ENCODE measurements at places on chromosomes 11 and 22. TPM values are rescaled to one million over a fixed set of nuclear protein-coding genes. Genes with fewer than 3 reads are reported as not detected.

DNA sequence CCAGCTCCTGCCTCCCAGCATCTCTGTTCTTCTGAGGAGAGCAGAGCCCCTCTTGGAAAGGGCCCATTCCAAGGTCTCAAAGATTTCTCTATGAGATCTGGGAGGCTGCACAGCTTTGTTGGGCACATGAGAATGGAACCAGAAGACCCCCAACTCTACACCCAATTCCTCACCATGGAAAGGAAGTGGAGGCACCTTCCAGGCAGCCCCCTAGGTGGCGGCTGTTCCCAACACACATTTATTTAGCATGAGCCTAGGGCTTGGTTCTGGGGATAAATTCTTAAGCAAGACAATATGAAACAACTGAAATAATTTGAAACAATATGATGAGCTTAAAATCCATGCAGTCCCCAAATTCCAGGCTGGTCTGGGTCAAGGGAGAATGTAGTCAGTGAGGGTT, 100.4 kb downstream of the TIMP3 start:
- no peak for DNase-seq

- no peak for DNase-seq
Measured at GRCh38 chr11:45275828-45276227, 10.3 kb downstream of the SYT13 start.

DNA sequence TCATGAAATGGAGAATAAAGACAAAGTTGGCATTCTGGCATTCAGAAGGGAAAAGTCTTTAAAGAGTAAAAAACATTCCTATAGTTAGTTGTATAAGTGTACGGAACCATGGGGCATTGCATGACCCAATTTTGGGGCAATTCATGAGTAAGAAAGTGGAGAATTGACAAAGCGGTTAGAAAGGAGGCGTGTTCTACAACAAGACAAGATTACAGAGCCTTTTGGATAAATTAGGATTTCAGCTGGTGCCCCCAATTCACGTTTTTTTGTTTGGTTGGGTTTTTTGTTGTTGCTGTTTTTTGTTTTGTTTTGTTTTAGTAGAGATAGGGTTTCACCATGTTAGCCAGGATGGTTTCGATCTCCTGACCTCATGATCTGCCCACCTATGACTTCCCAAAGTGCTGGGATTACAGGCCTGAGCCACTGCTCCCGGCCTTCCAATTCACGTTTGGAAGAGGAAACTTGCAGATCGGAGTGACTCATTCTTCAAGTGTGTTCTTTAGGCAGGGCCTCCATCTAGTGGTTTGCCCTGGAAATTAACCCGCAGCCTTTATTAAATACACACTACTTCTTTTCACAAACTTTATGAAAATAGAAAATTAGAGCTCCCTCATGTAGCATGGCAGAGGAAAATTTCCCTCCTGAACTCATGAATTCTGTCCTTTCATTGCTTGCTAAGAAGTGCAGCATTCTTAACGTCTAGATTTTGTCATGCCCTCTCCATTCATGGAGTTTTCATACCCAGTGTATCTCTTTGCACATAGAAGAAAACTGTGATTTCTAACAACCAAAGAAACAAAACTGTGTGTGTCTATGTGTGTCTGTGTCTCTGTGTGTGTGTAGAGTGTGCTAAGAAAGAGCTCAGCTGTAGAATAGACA, 118.1 kb downstream of the BBOX1 start:
- DNase-seq = no peak

DNA sequence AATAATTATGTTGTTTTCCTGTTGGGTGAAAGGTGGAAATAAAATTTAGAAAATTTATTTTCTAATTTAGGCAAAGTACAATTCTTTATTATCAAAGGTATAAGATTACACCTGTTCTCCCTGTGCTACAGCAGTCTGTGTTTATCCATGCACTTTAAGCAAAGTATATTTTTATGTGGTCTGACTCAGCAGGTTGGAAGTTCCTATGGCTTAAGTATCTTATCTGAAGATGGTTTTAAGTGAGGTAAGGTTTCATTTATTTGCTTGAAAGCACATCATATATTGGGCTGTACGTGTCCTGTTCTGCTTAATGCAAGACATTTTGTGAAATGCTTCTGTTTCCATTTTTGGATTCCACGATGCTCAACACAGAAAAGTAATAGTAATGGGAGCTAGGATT, 14.6 kb downstream of the PPME1 start:
- DNase-seq = no peak

DNA sequence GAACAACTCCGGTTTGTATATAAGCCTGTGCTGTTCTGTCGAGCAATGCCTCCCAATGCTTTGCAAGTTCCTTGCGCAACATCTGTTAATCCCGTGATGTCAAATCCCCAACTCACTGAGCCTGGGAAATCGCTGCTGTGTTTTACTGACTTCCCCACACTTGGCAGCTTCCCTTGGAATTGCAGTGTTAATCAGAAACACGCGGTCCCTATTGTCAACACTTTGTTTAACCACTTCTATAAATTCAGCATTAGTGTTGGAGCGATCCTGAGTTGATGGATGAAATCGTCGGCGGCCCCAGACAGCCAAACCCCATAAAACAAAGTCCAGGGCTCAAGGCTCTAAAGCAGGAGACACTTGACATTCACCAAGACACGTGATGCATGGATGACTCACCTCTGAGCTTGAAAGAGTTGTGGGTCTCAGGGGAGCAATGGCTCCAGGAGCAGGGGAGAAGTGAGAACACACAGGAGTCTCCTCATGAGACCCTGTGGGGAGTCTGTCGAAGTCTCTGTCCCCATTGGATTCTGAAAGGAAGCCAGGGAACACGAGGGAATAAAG, 555.3 kb downstream of the MIAT start:
- peak; percentile 16 for DNase-seq

GRCh38 chr11:72704028-72704782, 30.0 kb upstream of the PDE2A start:
- no peak for DNase-seq

The HDHD5 gene
- 52.0 TPM for total RNA-seq

The ANO5 gene
- total RNA-seq = 83.0 TPM

The DPP3 gene
- total RNA-seq = 25.2 TPM

The GSTT2 gene
- total RNA-seq = not detected

The CARNS1 gene
- 18.8 TPM for total RNA-seq
